Fibroblast of pulmonary artery (primary cell): ENCODE measurements at places on chromosomes 2 and 18.

GRCh38 chr2:147449323-147449991, 395.4 kb upstream of the ACVR2A start:
- DNase-seq: no peak

DNA sequence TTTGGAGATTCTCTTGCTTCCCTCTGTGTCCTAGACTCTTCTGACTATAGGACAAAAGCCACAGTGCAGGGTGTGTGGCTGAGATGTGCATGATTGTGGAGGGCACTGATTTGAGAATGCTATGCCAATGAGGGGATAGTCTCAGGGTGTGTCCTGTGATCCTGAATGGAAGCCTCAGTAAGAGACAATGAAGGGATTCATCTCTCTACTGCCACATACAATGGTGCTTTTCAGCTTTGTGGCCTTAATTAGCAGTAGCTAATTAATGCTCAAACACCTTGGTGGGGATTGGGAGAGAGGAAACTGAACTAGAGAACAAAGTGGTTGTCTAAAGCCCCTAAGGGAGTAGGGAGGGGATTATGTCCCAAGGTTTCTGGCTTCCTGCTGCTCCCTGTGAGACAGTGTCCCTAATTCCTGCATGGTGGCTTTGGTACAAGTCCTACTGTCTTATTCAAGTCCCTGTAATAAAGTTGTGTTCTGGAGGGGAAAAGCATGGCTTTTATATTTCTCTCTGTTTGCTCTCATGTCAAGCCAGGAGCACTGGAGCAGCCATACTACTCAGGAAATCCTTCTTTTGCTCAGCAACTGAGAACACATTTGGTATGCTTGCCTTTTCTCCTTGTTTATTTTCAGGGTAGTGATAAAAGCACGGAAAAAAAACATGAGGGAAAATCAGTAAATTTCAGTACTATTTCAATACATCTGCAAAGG, 415.2 kb upstream of the TCF4 start:
- no peak for DNase-seq

GRCh38 chr2:191401287-191401686, 156.1 kb downstream of the MYO1B start:
- DNase-seq: peak; percentile 65

DNA sequence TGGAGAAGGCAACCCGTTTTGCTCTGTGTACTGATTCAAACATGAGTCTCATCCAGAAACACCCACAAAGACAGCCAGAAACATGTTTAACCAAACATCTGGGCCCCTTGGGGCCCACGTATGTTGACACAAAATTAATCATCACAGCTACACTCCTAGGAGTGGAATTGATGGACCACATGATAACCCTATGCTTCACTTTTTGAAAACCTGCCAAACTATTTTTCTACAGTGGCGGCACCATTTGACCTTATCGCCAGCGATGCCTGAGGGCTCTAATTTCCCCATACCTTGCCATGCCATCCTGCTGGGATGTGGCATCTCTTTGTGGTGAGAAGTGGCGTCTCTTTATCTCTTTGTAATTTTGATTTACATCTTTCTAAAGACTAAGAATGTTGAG, 38.5 kb downstream of the PSMG2 start:
- DNase-seq: peak; percentile 9

DNA sequence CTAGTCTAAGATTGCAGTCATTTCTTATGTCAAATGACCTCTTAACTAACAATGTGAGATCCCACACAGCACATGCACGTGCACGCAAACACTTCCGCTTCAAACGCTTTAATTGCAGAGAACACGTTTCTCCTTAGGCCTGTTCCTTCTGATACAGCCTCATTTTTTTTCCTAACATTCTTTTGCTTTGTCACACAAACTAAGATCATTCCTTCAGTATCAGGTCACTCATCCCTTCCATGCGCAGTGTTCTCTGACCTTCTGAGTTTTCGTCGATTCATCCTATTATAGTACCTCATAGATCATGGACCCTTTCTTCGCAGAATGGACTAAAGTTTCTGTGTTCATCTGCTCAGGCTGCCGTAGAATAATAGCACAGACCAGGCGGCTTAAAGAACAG, 327.1 kb upstream of the CDH19 start:
- DNase-seq: no peak

- no peak for DNase-seq
Measured at GRCh38 chr2:29024882-29025430, 43.9 kb downstream of the TOGARAM2 start.

DNA sequence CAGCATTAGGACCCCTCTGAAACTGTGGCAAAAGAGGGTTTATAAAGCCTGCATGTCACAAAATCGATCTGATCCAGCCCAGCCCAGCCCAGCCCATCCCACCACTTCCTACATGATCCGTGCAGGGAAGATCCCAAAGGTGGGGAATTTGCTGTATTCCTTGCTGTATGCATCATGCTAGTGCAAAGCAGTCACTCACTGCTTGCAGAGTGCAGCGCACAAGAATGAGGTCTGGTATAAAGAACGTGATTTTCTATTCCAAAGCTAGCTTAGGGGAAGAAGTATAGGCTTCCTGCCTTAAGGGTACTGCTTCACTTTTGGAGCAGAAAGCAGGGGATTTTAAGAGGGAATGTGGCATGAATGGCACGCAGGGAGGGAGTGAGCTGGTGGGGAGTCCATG, 18.9 kb upstream of the SERPINB11 start:
- no peak for DNase-seq

GRCh38 chr2:144519934-144520731, at the start of gene ZEB2:
ZEB2 (minus strand) TSS chr2:144520119; CDS start chr2:144517350, 2,769 bp downstream.
- peak; percentile 90 for DNase-seq

DNA sequence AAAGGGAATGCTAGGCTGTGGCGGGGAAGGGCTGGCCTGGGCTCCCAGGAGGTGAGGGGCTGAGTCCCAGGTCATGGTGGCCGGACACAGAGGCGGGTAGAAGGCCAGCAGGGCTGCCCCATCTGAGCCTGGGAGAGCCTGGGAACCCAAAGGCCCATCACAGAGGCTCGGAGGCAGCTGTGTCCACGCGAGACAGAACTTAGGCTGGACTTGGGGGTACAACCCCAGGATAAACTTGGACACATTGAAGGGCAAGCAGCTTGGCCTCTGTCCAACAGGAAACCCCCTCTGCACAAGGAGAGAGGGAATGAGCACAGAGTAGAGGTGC, 95.9 kb downstream of the ZFP36L2 start:
- DNase-seq: no peak

DNA sequence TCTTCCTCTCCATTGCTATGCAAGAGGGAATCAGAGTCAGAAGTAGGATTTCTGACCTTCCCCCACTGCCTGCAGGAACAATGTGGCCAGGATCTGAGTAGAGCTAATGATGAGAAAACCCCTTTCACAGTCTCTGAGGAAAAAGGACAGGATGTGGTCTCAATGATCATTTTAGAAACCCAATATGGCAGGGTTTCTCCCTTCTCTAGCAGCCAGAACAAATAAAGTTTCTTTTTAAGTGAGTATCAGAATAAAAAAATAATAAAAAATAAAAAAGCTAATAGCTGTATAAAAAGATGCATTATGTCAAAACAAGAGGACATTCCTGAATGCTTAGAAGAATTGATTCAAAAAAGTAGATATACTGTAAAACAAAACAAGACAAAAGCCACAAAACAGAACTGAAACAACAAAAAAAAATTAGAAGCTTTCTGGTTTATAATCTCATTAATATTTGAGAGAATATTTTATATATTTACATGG, 1124.9 kb upstream of the ZEB2 start:
- peak; percentile 17 for DNase-seq

- DNase-seq: no peak
Measured at GRCh38 chr2:240922982-240923537, 16.9 kb downstream of the CROCC2 start.

- peak; percentile 16 for DNase-seq
Measured at GRCh38 chr18:10979411-10979810, 170.0 kb downstream of the PIEZO2 start.

DNA sequence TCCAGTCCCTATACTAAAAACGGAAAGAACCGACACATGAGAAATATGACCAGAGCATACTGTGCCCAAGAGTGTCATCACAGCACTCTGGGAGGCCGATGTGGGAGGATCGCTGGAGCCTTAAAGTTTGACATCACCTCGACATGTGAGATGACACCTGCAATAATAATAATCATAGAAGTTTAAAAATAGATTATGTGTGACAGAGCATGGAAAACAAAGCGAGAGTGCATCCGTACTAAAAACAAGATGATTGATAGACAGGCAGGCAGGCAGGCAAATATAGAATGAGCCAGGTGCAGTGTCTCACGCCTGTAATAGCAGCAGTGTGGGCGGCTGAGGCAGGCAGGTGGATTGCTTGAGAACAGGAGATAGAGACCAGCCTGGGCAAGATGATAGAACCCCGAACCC, 114.8 kb upstream of the ANKRD30BL start:
- DNase-seq: no peak

GRCh38 chr2:48129293-48129950, 223.1 kb upstream of the FBXO11 start:
- no peak for DNase-seq

DNA sequence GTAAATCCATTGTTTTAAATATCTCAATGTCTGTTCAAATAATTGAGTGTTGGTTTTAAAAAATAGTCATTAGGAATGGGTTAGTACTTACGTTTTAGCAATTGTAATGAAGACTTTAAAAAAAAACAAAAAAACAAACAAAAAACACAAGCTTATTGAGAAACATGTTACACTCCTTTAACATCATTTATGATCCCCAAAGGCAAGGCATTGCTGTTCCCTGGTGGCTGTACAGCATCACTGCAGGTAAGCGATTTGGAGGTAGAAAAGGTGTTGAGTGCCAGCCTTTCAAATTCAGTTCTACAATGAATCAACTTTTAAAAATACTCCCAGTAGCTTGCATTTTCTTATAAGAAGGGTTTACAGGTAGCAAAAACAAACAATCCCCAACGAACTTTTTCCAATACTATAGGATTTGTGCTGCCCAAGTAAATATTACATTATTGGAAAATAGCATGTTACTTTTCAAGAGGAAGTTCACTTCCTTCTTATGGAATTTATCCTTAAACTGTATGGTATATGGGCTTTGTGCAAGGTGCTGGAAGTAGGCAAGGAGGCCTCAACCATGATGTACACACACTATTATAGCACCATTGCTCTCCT, 27.5 kb downstream of the CNRIP1 start:
- DNase-seq: peak; percentile 56

GRCh38 chr18:35139517-35139916, 98.3 kb downstream of the MAPRE2 start:
- no peak for DNase-seq

GRCh38 chr2:223029287-223029686, 22.7 kb upstream of the KCNE4 start:
- DNase-seq: no peak

- no peak for DNase-seq
Measured at GRCh38 chr2:55153584-55154299, 78.4 kb downstream of the CLHC1 start.

DNA sequence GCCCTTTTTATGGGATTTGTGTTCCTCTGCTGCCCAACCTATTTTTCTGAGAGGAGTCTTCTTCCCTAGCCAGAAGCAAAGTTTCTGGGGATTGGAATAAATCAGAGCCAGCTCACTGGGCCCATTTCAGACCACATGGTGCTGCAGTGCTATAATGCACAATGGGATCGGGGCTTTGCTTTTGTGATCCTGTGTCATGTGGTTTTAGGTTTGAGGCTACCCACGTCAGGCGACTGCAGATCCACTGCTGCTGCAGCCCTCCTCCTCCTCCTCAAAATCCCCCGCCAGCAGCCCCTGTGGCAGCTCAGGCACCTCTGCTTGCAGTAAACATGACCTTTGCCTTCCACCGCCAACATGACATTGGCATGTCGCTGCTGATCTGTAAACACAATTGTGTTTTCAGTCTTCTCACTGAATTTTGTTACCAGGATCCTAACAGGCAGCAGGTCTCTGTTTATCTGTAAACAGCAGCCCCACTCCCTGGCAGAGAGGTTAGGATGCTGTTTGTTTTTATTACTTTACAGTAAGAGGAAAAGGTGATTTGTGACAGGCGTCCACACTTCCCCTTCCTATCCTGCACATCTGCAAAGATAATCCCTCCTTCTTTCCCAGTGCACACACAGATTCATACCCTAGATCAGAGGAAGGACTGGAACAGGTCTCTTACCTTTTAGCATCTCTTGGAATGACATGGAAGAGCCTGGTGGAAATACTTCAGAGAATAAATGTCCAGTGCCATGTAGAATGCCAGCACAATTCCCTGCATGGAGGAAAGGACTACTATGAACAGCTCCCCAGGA, 130.8 kb downstream of the FOXI3 start:
- DNase-seq: no peak

GRCh38 chr2:73141896-73142295, 29.1 kb upstream of the RAB11FIP5 start:
- peak; percentile 63 for DNase-seq

- no peak for DNase-seq
Measured at GRCh38 chr2:70360661-70361270, 58.9 kb upstream of the FAM136A start.

- no peak for DNase-seq
Measured at GRCh38 chr2:29304399-29305060, 189.3 kb downstream of the CLIP4 start.

DNA sequence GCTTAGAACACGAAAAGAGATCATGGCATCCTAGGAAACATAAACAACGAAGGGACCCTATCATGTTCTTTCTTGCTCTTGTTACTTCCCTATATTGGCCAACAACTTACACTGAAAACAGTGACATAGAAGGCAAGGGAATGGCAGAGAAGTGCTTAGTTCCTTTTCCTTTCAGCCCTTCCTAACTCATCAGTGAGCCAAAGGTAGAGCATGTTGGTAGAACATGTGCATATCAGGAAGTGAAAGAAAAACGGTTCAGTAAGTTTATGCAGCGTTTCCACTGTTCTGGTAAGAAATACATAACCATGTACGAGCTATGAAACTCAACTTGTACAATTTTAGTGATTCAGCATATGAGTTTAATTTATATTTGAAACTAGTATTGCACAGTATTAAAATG, 21.7 kb downstream of the AKAIN1 start:
- no peak for DNase-seq

DNA sequence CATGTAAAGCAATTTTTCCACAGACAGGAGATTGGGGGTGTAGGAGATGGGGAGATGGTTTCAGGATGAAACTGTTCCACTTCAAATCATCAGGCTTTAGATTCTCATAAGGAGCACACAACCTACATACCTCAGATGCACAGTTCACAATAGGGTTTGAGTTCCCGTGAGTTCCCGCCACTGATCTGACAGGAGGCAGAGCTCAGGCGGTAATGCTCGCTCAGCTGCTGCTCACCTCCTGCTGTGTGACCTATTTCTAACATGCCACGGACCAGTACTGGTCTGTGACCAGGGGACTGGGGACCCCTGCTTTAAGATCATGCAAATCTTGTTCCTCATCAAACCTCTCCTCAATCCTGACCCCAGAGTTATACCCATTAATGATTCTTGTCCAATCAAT, 70.1 kb downstream of the RPE start:
- DNase-seq: no peak

GRCh38 chr2:79393107-79393685, 119.7 kb upstream of the CTNNA2 start:
- no peak for DNase-seq

DNA sequence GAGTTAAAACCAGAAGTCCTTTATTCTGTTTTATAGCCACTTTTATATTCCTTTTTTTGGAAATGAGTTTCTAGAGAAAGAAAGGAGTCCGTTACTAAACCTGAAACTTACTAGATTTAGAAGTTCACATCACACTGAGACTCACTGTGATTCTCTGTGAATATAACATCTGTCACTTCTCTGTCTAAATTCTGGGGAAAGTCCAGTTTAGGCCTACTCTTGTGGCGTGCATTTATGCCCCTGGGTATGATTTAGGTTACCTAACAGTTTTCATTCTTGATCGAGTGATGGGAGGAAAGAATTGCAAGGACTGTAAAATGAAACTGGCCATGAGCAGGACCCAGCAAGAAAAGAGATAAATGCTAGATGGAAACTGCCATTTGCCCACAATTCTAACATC, 449.6 kb downstream of the SPAG16 start:
- no peak for DNase-seq

GRCh38 chr18:63126134-63127069, 193.2 kb downstream of the BCL2 start:
- DNase-seq: no peak
